PC-9 (cell line): ENCODE measurements at places on chromosomes 2 and 18. TPM values are rescaled to one million over a fixed set of nuclear protein-coding genes. Genes with fewer than 3 reads are reported as not detected.

Gene NEU2
- total RNA-seq = not detected in 2 replicates

Gene ERBB4
- total RNA-seq = not detected in 2 replicates

Gene KIF1A
- not detected in 2 replicates for total RNA-seq

Gene FSIP2
- total RNA-seq = 0.22 and 0.63 TPM in 2 replicates

Gene ELOA2
- not detected in 2 replicates for total RNA-seq

Gene GBX2
- total RNA-seq = not detected in 2 replicates

Gene FTCDNL1
- 2.7 and 5.2 TPM in 2 replicates for total RNA-seq

Gene TRABD2A
- total RNA-seq = 0.88 and 2.2 TPM in 2 replicates

Gene TMEM198
- 3.6 and 5.8 TPM in 2 replicates for total RNA-seq

Gene MXD1
- 8.5 and 8.8 TPM in 2 replicates for total RNA-seq

Gene TPGS2
- 59.5 and 62.6 TPM in 2 replicates for total RNA-seq

DNA sequence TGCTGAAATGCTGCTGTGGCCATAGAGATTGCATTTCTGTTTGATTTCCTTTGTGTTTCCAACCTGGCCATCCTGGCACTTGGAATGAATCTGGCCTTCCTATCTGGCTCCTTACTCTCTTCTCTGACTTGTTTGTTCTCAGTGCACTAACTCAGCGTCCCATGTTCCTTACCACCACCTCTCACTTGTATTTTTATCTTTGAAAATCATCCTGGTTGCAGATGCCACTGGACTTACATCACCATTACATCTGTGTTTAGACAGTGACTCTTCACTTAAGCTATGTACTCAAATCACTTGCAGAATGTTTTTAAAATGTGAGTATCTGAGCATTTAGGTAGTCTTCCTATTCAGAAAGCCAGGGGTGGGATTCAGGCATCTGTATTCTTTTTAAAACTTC is 239.5 kb downstream of the WDR7 start:
- peak; percentile 81 for DNase-seq

- DNase-seq = no peak
These were observed 398.8 kb downstream of the GALR1 start for GRCh38 chr18:77648411-77648810.

DNA sequence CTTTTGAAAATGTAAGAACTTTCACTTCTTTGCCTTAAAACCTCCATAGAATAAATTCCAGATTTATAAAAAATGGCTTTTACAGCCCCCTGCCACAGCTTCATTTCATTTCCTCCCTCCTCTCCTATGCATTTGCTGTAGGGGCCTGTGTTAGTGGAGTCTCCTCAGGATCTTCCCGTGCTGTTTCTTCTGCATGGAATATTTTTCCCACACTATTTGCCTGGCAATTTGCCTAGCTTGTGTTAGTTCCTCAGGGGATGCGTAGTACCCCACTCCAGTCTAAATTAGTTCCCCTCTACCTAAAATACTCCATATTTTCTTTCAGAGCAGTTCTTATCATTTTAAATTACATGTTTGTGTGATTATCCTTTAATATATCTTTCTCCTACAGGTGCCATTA is 262.2 kb downstream of the PLCL1 start:
- no peak for DNase-seq

DNA sequence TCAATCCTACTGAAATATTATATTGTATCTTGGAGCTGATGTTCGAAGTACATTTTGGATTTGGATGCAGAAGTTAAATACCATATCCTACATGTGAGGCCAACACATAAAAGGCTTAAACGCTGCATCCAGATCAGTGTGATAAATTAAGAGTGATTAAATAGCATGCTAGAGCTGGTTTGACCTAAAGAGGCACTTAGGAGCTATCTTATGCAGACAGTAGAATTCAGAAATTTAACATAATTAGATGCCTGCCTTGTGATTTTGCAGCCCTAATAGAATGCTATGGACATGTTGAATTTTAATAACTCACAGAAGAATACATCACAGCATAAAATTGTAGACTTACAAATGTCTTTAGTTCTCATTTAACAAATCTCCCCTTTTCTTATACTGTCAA is 501.2 kb upstream of the LINC00305 start:
- no peak for DNase-seq

DNA sequence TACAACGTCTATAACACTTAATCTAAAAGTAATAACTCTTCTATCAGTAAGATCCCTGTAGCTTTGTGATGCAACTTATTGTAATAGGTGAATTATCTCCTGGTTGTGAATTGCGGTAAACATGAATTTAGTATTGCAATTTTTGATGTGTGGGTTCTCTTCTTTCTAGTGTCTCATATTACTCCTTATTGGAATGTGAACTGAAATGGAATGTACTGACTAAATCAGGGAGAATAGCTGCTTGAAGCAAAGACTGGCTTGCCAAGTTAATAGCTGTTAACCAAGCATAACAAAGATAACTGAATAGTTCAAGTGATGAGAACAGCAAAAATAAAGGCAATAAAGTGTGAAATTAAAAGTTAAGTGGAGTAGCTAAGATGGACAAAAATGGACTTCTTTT is 60.5 kb upstream of the TFPI start:
- DNase-seq = no peak

- DNase-seq = peak; percentile 87
These were observed 81.4 kb upstream of the PKDCC start for GRCh38 chr2:41966431-41966893.

- DNase-seq = no peak
These were observed 37.9 kb upstream of the RPL31 start for GRCh38 chr2:100964222-100964621.

- DNase-seq = no peak
These were observed 115.4 kb downstream of the GATA6 start for GRCh38 chr18:22284581-22285360.

- DNase-seq = peak; percentile 94
These were observed 35.4 kb downstream of the MYL12B start for GRCh38 chr18:3297025-3297984.

DNA sequence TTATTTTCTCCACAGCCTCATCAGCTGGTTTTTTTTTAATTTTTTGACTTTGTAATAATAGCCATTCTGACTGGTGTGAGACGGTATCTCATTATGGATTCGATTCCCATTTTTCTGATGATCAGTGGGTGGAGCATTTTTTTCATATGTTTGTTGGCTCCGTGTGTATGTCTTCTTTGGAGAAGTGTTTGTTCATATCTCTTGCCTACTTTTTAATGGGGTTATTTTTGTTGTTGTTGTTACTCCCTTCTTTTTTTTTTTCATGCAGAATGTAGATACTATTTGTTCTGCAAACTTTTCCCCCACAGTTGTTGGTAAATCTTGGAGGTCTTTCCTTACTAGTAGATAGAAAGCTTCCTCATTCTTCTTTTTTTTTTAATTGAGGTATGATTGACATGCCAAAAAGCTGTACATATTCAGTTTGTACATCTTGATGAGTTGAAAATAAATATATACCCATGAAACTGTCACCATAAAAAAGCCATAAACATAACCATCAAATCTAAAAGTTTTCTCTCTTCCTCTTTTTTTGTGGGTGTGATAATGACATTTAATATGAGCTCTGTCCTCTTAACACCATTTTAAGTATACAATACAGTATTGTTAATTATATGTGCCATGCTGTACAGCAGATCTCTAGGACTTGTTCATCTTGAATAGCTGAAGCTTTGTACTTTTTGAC is 21.8 kb upstream of the NT5DC4 start:
- DNase-seq = no peak

DNA sequence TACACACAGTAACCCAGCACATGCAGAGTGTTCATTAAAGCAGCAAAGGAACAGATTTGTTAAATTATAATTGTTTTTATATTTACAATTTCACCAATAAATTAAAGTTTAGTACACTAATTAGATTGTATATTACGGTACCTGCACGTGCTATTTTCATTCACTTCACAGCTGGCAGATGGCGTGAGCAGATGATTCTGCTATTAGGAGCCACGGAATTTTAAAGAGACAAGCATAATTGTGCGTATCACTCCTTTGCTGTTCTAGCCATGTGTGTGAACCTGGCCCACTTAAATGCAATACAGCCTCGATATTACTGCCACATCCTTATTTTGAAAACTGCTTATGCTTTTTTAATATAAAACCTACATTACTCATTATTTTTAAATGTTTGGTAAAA is 332.8 kb upstream of the SOX11 start:
- DNase-seq = no peak

- DNase-seq = no peak
These were observed 140.6 kb upstream of the ID2 start for GRCh38 chr2:8541223-8541622.

DNA sequence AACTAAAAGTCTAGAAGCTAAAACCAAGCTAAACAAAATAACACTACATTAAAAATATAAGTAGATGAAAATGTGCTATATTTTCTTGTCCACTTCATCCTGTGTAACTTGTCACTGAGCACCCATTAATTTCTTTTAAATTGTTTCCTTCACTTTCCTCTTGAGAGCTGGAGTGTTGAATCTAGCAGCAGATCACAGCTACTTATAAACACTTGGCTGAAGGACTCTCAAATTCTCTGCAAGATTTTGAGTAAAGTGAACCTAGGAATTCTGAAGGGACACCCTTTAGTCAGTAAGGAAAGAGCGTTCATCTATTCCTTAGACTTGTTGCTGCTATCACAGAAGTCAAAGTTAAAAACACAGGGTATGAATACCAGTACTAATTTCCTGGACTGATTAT is 1163.9 kb downstream of the DPP10 start:
- DNase-seq = no peak
